NCI-H2171 treated with DMSO at 0.1 percent for 48 hours (cell line): ENCODE measurements at places on chromosomes 7 and 10.

GRCh38 chr7:140924821-140925421, at the start of gene BRAF:
Gene BRAF (minus strand): TSS chr7:140924929. CDS start chr7:140924703, 226 bp downstream.
- DNase-seq = peak; percentile 75

GRCh38 chr7:158473221-158473620, 114.4 kb downstream of the PTPRN2 start:
- no peak for DNase-seq

GRCh38 chr7:139918480-139918879, 89.4 kb downstream of the TBXAS1 start:
- no peak for DNase-seq

DNA sequence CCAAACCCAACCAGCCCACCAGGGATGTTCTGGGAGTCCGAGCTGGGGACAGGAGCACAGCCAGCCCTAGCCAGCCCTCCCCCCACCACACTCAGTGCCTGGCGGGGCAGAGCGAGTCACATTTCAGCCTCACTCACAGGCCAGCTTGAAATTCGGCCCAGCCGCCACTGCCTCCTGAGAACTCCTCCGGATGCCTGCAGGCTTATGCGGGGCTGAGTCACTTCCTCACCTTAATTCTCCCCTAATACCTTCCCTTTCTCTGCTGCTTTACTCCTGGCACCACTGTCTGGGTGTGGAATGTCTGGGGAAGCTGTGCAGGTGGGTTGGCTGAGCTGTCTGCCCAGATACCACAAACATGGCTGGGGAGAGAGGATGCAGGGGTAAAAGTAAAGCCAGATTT, 22.6 kb upstream of the DLG5 start:
- no peak for DNase-seq
